ENCODE measurements at places on chromosomes 2 and 18.

DNA sequence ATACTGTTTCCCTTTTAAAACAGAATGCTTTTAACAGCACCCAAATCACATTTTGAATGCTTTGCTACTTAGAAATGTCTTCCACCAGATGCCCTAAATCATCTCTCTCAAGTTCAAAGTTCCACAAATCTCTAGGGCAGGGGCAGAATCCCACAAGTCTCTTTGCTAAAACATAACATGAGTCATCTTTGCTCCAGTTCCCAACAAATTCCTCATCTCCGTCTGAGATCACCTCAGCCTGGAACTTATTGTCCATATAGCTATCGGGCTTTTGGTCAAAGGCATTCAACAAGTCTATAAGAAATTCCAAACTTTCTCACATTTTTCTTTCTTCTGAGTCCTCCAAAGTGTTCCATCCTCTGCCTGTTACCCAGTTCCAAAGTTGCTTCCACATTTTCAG is 1374.5 kb upstream of the NXPH2 start:
- DNase-seq, result no peak

DNA sequence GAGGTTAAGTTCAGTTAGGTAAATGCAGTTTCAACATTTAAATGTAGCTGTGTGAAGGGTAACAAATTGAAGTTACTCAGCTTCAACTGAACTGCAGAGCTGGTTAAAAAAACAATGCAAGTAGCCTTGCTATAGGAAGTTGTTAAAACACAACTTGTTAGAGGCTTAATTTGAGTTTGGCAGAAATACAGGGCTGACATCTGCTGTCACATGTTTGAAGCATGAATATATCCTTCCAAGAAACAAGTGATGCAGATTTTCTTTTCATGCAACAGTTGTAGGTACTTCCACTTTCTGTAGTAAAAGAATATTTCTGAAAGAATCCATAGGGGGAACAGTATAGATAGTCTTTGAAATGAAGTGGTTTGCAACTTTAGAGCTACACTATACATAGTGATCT is 208.7 kb upstream of the RASGRP3 start:
- DNase-seq, result peak; percentile 19

GRCh38 chr2:146541896-146542295 is 1302.9 kb upstream of the ACVR2A start:
- no peak for DNase-seq

GRCh38 chr2:242040303-242040655 is 170.8 kb downstream of the RTP5 start:
- DNase-seq, result no peak

- DNase-seq, result no peak
These were observed 33.3 kb downstream of the C2orf76 start for GRCh38 chr2:119333360-119333759.

- DNase-seq, result no peak
These were observed 1.4 kb upstream of the SERTAD2 start for GRCh38 chr2:64655018-64655664.

GRCh38 chr2:127786048-127786809 is 24.7 kb downstream of the WDR33 start:
- no peak for DNase-seq

DNA sequence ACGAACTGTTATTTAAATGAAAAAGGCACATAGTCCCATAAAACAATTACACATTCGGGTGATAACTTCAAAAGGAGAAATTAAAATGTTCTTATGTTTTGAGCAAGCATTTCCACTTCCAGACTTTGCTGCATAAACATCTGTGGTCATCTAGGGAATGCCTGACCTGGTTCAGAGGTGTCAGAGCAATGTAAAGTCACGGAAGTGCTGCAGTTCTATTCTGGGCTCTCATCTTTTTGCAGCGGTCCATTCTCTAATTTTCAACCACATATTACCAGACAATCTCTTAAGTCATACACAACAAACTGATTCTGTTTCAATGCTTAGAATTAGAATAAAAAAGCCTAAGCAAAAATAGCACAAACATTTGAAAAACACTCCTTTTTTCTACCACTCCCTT is 22.0 kb upstream of the PTH2R start:
- no peak for DNase-seq

- DNase-seq, result peak; percentile 37
These were observed 305.5 kb downstream of the PTPRM start for GRCh38 chr18:7872569-7872968.

DNA sequence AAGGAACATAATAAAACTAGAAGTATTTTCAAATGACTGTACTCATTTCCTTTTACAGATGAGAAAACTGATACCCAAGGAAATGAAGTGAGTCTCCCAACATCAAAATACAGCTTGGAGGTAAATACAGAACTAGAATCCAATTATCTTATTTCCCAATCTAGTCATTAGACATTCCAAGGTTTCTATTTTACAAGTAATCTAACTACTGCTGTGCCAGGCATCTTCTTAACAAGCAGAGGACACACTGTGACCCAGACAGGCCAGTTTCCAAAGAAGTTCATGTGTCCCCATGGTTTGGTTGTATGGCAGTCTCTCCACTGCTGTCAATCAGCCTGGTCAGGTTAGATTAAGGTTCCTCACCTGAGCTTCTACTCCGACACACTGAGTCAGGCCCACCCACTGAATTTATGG is 143.5 kb downstream of the THADA start:
- no peak for DNase-seq

DNA sequence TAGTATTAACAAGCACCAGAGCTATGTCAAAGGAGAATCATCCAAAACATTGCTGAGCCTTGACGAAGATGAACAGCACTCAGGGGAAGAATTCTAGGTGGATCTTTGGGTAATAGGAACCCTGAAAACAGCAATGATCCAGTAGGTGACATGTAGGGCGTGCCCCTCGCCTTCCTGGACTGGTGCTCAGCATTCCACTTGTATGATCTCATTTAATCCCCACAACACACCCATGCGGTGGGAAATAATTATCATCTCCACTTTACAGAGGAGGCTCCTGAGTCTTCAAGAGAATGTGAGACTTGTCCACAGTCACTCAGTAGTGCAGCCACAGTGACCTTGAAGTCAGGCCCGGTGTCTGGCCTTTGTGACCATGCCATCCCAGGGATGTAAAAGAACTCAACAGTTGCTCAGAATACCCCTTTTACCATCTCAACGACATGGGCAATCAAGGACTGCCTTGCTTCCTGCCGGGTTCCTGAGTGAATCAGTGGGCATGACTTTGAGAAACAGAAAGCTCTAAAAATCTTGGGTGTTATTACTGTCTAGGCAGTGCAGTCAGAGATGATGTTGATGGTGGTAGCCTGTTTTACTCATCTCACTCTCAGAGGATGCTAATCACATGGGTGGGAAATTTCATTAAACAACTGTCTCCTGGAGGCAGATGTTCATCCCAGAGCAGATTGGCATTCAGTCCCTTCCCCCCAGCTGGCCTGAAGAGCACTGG is 161.6 kb downstream of the BCL11A start:
- DNase-seq, result no peak

Measured in astrocyte (in vitro differentiated cells and primary cell).